Fibroblast of skin of back (primary cell): ENCODE measurements at places on chromosomes 7 and 10.

DNA sequence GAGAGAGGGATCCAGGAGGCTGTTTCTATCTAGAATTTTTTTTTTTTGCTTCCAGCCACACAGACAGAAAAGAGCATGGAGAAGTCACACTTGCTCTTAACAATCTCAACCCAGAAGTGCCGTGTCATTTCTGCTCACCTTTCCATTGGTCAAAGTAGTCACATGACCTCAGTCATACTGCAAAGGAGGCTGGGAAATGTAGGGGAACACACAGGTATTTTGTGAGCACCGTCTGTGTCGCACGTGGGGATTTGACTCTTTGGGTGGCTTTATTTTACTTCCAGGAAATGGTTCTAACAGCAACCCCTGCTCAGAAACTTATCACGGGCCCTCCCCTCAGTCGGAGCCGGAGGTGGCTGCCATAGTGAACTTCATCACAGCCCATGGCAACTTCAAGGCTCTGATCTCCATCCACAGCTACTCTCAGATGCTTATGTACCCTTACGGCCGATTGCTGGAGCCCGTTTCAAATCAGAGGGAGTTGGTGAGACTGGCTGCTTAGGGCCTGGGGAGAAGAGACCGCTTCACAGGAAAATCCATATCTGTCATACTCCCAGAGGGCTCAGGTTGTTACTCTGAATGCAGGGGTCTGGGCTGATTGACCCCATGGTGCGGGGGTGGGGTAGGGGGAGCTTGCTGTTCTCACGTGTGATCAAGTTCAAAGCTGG, 13.1 kb upstream of the CPA1 start:
- no peak for DNase-seq

- no peak for DNase-seq
These were observed 146.8 kb downstream of the ADCY1 start for GRCh38 chr7:45720989-45721388.

DNA sequence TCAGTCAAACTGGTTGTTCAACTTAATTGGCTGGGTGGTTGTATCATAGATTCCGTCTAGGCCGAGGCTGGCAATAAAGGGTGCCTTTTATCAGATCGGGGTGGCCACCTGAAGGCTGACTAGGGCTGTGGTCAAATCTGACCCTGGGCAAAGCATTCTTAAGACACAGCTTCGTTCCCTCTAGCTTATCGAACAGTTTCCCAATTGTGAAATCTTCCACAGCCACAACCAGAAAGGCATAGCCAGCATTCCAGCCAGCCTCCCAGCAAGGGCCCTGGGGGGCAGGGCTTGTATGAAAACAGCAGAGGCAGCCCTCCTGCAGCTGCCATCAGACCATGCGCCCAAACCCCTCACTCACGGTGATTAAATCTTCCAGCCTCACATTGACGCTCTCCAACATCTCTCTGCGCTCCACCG, 42.5 kb upstream of the TMEM213 start:
- no peak for DNase-seq

DNA sequence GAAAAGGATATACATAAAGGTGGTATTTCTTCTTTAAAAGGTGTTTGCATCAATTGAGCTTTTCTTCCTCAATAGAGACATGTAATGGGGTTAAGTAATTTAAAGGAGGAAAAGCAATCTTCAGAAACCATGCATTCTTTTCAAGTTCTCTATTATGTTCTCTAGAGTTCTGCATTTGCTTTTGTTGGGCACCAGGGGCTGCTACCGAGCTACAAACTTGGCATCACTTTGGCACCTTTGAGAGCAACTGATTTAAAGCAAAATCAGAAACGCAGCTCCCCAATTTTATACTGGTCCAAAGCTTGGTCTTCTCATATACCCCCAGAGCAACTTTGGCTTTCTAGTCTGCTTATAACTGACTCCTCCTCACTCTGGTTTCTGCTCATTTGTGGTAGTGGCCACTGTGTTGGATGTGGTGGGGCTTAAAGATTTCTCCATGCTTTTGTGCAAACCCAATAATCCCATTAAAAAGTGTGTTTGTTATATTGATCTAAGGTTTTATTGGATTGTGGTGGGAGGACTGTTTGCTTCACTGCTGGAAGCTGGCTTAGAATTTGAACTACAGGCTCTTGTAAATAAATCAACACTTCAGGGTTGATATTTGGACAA, 712.1 kb downstream of the PHTF2 start:
- DNase-seq: peak; percentile 59

DNA sequence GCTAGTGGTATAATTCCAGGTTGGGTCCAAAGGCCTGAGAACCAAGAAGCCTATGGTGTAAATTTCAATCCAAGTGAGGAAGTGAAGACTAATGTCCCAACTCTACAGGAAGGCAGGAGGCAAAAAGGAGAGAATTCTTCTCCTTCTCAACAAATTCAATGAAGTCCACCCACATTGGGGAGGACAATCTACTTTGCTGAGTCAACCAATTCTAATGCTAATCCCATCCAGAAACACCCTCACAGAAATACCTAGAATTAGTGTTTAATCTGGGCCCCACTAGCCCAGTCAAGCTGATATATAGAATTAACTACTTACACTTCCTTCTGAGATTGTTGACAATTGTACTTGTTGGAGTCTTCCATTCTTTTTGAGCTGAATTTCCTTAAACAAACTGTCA, 413.2 kb upstream of the PHF14 start:
- DNase-seq: no peak

GRCh38 chr10:3728563-3728962, 56.4 kb downstream of the KLF6 start:
- DNase-seq: no peak

DNA sequence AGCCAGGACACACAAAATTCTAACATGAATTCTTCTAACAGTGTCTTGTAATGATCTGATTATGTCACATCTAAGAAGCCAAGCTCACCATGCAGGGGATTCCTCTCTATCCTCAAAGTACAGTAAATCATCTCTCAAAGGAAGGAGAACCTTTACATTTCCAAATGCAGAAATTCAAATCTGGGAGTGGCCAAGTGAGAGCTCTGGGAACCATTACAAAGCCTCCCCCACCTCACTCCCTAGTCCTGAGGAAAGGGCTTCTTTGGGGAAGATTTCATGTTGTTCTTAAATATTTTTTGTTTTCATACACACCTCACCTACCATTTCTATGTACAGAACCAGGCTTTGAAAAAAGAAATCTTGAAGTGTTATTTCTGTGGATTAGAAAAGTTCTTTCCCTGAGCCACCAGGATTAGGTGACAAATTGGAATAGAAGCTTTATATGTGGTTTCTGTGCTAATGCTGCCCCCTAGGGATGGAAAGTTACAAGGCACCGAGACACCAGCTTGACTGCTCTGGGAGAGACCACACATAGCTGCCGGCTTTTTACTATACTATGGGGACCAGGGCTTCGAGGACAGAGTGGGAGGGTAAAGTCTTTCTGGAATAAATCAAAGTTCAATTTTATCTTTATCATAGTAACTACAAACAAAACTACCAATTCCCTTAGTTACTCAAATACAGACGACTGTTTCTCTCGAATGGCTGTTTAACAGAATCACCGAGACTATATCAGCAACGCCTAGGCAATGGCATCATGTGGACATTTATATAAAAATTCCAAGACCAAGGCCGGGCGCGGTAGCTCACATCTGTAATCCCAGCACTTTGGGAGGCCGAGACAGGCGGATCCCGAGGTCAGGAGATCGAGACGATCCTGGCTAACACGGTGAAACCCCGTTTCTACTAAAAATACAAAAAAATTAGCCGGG, 116.1 kb downstream of the RNF216 start:
- peak; percentile 82 for DNase-seq

GRCh38 chr10:101014230-101014884, 14.7 kb downstream of the LZTS2 start:
- peak; percentile 60 for DNase-seq

- DNase-seq: no peak
These were observed 84.4 kb upstream of the SEM1 start for GRCh38 chr7:96794063-96794462.

DNA sequence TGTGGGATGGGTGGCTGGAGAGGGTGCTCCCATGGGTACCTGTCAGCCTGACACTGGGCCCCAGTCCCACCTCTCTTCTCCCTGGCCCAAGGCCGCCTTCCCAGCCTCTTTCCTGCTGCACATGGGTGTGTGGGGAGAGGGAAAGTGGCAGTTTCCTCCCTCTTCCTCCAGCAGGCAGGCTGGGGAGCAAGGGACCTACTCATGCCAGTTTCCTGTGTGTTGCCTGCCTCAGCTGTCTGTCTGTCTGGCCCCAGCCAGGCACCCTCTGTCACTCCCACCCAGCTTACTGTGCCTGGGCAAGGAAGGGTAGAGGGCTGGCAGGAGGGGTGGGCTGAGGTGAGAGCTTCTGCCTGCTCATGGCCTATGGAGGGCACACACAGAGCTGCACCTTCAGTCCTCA, 46.3 kb upstream of the PCBD1 start:
- no peak for DNase-seq

DNA sequence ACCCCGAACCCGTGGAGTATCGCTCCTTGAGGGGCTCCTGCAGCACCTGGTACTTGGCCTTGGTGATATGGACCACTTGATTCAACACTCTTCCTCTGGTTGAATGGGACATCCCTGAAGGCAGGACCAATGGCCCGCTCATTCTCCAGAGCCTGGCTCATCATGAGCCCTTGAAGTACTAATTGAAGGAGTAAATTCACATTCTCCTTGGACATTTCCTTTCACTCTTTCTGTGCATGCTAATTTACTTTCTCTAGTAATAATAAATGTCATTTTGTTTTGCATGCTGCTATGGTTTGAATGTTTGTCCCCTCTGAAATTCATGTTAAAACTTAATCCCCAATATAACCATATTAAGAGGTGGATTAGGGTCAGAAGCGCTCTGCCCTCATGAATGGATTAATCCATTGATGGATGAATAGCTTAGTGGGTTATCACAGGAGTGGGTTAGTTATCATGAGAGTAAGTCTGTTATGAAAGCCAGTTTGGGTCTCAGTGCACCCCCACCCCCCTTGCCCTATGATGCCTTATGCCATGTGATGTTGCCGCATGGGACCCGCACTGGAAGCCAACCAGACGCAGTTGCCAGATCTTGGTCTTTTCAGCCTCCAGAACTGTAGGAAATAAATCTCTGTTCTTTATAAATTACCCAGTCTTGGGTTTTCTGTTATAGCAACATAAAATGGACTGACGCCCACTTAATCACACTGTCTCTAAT, 23.8 kb downstream of the FGFBP3 start:
- DNase-seq: no peak

- no peak for DNase-seq
These were observed 33.3 kb downstream of the DDC start for GRCh38 chr7:50531928-50532327.

DNA sequence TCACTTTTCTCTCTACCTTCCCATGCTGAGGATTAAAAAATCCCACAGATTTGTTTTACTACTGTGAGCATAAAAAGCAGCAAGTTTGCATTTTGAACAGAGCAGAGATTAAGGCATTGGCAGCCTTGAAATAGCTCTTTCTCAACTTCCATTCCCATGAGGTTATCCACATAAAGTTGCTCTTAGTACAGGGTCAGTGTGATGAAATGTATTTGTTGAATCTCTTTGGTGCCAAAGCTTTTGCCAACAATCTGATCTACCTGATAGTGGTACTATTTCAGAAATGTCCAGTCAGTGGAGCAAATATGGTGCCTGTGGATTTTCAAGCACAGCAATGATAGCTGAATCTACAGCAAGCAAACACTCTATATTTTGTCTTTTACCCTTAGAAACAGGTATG, 254.8 kb downstream of the INHBA start:
- DNase-seq: no peak

DNA sequence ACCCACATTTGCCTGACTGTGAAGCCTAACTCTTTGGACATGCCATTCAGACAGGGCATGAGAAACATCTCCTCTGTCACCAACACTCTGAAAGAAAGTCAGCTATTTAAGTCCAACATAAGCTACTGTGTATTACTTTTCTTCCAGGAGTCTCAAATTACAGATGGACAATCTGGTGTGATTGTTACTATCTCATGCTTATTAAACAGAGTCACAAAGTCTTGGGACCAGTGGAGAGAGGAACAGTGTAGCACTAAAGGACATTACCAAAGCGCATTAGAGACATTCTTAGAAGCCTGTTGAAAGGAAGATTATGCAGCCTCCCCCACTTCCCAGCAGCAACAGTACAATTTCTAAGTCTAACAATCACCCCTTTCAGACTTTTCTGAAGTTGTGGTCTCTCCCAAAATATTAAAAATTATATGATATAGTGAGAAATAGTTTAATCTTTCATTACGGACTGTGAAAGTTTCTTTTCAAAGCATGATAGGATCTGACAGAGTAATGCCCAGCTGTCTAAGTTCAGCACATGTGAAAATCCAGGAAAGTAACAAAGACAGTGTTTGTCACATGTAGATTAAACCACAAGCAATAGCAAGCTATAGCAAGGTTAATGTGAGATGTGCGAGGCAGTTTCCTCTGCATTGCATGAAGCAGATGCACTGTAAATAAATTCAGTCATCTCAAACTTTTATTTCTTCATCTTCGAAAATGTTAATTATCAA, 280.9 kb upstream of the FZD8 start:
- no peak for DNase-seq

GRCh38 chr10:5466451-5467206, 32.7 kb downstream of the CALML5 start:
- peak; percentile 54 for DNase-seq

GRCh38 chr10:74766501-74766900, 59.9 kb upstream of the KAT6B start:
- peak; percentile 6 for DNase-seq

DNA sequence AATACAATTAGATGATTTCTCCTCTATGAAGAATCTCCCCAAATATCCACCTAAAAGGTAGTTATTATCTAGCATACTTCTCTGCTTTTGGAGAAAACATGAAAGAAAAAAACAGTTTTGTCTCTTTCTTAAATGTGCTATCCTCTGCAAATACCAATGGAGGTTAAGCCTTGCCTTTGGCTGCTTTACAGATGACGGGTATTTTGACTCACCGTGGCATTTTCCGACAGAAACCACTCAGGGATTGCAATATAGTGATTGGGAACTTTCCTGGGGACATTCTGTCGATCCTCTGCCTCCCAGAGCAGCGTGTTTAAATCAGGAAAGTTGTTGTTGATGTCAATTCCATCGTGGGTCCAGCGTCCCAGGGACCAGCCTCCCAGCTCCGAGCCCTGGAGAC, 100.6 kb downstream of the GPR26 start:
- DNase-seq: no peak

- DNase-seq: no peak
These were observed 82.1 kb upstream of the PDGFA start for GRCh38 chr7:601595-602340.

DNA sequence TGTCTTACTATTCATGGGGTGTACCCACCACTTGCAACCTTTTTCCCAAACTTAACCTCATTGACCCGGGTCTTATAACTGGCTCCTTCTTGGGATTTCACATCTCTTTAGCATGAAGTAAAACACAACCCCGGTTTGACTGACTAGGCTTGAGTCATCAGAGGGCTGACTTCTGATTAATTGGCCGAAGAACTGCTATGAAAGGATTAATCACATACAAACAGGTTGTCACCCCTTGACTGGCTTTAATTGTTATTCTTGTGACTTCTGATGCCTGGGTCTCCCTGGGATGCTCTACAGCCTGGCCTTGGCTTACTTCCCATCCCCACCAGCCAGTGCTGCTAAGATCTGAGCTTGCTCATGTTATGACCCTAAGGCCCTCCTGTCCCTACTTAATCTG, 8.8 kb upstream of the CRPPA start:
- DNase-seq: no peak

- no peak for DNase-seq
These were observed 47.4 kb downstream of the IGF2BP3 start for GRCh38 chr7:23422909-23423308.
